Activated CD4-positive, alpha-beta T cell treated with anti-CD3 and anti-CD28 coated beads for 36 hours (primary cell): ENCODE measurements at places on chromosomes 4 and X. TPM values are rescaled to one million over a fixed set of nuclear protein-coding genes. Genes with fewer than 3 reads are reported as not detected.

GRCh38 chr4:1964443-1964842 lies 44.3 kb downstream of the NELFA start:
- DNase-seq = no peak

DNA sequence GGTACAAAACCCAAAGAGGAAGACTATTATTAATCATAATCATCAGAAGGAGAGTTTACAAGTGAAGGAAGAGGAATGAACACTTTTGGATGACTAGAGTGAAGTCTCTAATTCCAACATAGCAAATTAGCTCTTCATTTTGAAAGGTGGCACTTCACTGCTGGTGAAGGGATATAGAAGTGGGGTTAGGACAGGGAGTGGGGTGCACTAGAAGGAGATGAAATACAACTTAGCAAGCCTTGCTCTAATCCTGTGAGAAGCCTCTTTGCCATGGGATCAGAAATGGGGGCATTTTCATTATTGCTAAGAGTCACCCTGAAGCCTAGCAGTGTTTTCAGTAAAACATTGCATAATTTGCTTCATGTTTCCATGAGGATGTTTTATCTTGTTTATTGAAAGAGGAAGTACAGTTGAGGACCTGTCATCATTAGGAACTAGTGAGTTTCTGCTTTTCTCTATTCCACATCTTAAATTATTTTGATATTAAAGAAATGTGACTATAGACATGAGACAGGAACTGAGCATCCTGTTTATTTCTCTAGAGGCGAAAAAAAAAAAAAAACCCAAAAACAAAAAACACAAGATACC lies 9.3 kb upstream of the GRPR start:
- DNase-seq = no peak

DNA sequence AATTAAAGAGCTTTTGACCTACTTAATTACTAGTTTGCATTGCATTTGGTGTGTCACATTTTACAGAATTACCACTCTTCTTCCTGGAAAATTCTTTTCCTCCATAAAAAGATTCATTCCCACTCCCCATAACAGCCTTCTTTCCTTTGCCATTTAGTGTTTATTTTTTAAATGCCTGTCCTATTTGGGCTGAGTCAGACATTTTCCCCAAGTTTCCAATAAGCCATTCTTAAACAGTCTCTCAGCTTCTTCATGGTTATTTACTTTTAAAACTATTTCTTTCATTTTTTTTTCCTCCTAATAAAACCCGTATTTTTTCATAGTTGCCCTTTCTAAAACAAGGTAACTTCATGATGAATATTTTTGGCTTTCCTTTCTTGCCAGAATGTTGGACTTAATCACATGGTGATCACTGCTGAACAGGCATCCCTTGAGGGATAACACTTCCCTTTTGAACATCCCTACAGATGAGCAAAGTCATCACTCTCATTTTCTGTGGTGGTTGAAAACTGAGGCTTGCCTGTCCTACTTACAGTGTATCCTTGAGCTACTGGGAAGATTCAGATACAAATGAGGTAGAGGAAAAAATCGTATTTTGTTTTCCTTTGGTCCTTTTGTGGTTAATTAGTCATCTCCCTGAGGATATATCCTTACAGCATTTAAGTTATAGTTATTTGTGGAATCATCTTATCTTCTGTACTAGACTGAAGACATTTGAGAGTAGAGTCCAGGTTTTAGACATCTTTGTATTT lies 520.5 kb upstream of the NR3C2 start:
- no peak for DNase-seq

DNA sequence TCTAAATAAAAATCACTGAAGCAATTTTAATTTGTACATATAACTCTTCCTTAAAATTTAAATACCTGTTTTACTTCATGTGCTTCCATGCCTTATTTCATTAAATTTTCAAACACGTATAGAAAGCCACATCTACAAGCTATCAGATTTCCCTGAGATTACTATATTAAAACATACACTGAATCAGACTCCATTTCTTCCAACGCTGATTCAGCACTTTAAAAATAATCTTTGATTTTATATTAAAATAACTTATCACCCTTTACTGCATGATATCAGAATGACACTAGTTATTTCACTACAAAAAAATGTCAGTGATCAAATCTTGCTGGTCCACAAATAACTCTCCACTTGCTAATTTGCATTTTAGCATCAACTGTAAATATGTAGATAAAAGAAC lies 550.8 kb downstream of the IL1RAPL1 start:
- DNase-seq = no peak

GRCh38 chr4:181799561-181800069 lies 443.6 kb upstream of the TENM3 start:
- DNase-seq = no peak

DNA sequence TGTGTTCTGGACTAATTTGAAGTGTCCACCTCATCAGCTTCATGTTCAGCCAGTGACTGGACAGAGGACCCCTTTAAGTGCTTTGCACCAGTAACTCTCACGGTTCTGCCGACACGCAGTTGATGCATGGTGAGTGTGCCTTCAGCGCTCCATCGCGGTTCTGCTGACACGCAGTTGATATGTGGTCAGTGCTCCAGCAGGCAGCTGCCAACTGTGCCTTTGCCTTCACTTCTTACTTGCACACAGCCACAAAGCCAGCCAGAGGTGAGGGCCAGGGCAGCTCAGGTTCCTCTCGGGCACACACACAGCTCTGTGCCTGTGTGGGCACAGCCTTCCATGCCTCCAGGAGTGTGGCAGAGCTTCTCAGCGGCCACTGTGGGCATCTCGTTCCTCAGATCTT lies 12.4 kb downstream of the NKX1-1 start:
- no peak for DNase-seq

Gene RHOXF1
- not detected for total RNA-seq
